ENCODE measurements at places on chromosomes 5 and 9. TPM values are rescaled to one million over a fixed set of nuclear protein-coding genes. Genes with fewer than 3 reads are reported as not detected.

Gene SLC6A3
- 4.6 TPM for total RNA-seq

Gene GLDC
- total RNA-seq, result 4.0 TPM

Gene IFNA13
- not detected for total RNA-seq

Gene UBE2R2
- 25.6 TPM for total RNA-seq

Gene IL7R
- total RNA-seq, result 13.5 TPM

Gene PBX3
- total RNA-seq, result 77.6 TPM

Gene SLC34A3
- total RNA-seq, result not detected

Gene RNF180
- total RNA-seq, result 15.1 TPM

Gene CTXN3
- not detected for total RNA-seq

Gene LVRN
- total RNA-seq, result not detected

Gene FCN1
- 0.23 TPM for total RNA-seq

Gene SPATA6L
- total RNA-seq, result 3.1 TPM

Gene PRSS3
- 0.23 TPM for total RNA-seq

Gene ZNF169
- 6.0 TPM for total RNA-seq

Gene ASPN
- 0.68 TPM for total RNA-seq

Gene ABL1
- total RNA-seq, result 73.4 TPM

Gene AIF1L
- total RNA-seq, result 3.6 TPM

Gene SPATA31D3
- total RNA-seq, result not detected

Gene SLU7
- 67.4 TPM for total RNA-seq

Gene CNTNAP3
- total RNA-seq, result 8.2 TPM

Gene SPATA31D4
- total RNA-seq, result 0.51 TPM

Gene PCDHA6
- total RNA-seq, result 1.9 TPM

Gene LTC4S
- 7.8 TPM for total RNA-seq

Gene ARHGEF39
- 1.8 TPM for total RNA-seq

Gene LOX
- total RNA-seq, result 2.8 TPM

Gene TAF11L5
- not detected for total RNA-seq

Gene TLN1
- total RNA-seq, result 315 TPM

Gene HRH2
- 0.55 TPM for total RNA-seq

Gene TMEM174
- total RNA-seq, result not detected

Gene THBS4
- 3.9 TPM for total RNA-seq

Gene NLN
- 10.0 TPM for total RNA-seq

Gene BARHL1
- total RNA-seq, result not detected

Gene ARHGEF28
- total RNA-seq, result 18.9 TPM

Gene SLC6A18
- total RNA-seq, result not detected

Gene MTAP
- 13.3 TPM for total RNA-seq

Gene NOTCH1
- total RNA-seq, result 63.3 TPM

Gene NTNG2
- 12.7 TPM for total RNA-seq

Gene SH3TC2
- total RNA-seq, result 69.1 TPM

Gene ACTBL2
- total RNA-seq, result not detected

Gene CDO1
- total RNA-seq, result 20.0 TPM

Gene CCDC192
- total RNA-seq, result not detected

Gene GABRG2
- total RNA-seq, result 0.68 TPM

Gene PIP5KL1
- 3.1 TPM for total RNA-seq

Gene HSD17B3
- 126 TPM for total RNA-seq

Gene SEC24A
- 15.5 TPM for total RNA-seq

Gene DNAJC21
- 30.6 TPM for total RNA-seq

Gene NEUROG1
- total RNA-seq, result not detected

Gene EGFLAM
- total RNA-seq, result 14.1 TPM

Gene PCDHA5
- total RNA-seq, result 0.14 TPM

Gene NIM1K
- 0.14 TPM for total RNA-seq

Gene PCSK1
- total RNA-seq, result 0.14 TPM

Gene C5orf46
- total RNA-seq, result 0.59 TPM

Measured in prostate gland (tissue), 2 donors.